ENCODE measurements at places on chromosomes 2 and 18.
A peak's percentile ranks its signal among the peaks of the same experiment; 100 is the strongest.

GRCh38 chr2:157052685-157053224, 204.8 kb upstream of the GALNT5 start:
- H3K27me3 ChIP-seq, result no peaks in the 10 kb centered on the region
- H3K4me3 ChIP-seq, result no peak overlapping the region
- DNase-seq, result no peak
- no peaks in the 10 kb centered on the region for H3K36me3 ChIP-seq
- H3K4me1 ChIP-seq, result no peaks in the 10 kb centered on the region

- no peak for DNase-seq
- no peaks in the 10 kb centered on the region for H3K4me1 ChIP-seq
- no peaks in the 10 kb centered on the region for H3K36me3 ChIP-seq
- no peak overlapping the region for H3K4me3 ChIP-seq
- peak overlapping the region; percentile 28 for H3K27ac ChIP-seq
Observed at GRCh38 chr2:159892990-159893810, 95.2 kb upstream of the CD302 start.

DNA sequence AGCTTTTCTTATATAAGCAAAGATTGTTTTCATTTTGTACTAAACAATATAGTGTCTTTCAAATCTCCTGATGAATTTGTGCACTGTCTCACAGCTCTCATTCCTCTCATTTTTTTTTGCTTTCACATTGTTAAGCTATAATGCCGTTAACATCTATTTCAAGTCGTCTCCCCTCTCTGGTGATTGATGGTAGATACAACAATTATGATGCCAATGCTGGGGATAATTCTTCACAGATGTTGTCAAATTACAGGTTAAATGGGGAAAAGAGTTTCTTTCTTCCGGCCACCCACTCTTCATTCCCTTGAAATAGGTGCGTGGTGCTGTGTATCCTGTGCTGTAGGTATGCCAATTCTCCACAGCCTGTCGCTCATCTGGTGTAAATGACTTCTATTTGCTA, 1053.7 kb upstream of the ZEB2 start:
- H3K4me1 ChIP-seq, result no peaks in the 10 kb centered on the region
- H3K27ac ChIP-seq, result no peak overlapping the region
- no peaks in the 10 kb centered on the region for H3K36me3 ChIP-seq
- DNase-seq, result no peak
- H3K27me3 ChIP-seq, result no peaks in the 10 kb centered on the region
- H3K4me3 ChIP-seq, result no peak overlapping the region

DNA sequence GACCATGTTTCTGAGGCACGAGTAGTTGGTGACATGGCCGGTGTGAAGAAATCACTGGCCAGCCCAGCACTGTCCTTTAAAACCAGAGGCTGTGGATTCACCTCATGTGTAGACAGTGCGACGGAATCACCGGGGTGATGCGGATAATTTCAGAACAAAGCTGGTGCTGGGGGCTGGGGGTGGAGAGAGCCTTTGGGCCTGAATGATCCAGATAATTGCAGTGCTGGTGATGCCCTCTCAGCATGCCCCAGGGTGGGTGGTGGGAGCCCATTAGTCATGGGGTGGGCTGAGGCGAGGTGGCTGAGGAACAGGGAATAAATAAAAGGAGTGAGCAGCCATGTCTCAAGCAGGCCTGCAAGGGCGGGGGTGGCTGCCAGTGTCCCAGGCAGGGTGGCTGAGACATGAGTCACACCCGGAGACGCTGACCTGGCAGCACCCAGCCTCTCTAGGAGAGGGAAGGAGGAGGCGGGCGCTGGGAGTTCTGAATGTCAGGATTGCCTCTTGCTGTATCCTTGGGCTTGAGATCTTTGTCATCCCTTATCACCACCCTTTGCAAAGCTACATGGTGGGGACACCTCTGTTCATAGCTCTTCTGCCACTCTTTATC, 151.1 kb upstream of the MSH6 start:
- no peaks in the 10 kb centered on the region for H3K36me3 ChIP-seq
- no peaks in the 10 kb centered on the region for H3K27me3 ChIP-seq
- DNase-seq, result peak; percentile 73
- H3K27ac ChIP-seq, result no peak overlapping the region
- no peak overlapping the region for H3K4me3 ChIP-seq

GRCh38 chr2:147968571-147968970, 52.0 kb downstream of the ORC4 start:
- H3K27ac ChIP-seq, result no peak overlapping the region

DNA sequence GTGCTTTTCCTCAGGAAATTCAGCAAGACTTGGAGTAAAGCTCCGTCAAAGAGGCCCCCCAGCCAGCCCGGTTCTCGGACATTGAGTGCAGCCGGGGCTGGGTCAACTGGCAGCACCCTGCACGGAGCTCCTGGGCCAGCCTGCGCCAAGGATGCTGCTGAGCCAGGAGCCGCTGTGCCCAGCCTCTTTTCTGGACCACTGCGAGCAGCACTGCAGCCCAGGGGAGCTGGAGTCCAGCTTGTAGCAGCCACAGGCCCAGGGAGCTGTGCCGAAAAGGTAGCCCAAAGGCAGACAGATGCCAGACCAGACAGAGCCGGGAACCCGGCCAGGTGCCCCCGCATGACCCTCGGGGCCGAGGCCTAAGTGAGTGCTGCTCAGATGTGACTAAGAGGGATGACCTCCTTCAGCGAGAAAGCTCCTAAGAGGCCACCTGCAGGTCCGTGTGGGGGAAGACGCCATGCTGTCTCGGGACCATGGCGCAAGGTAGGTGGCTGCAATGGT, 7.3 kb downstream of the CLHC1 start:
- H3K36me3 ChIP-seq, result no peaks in the 10 kb centered on the region
- no peak overlapping the region for H3K27ac ChIP-seq
- peaks cover 12% of the 10 kb centered on the region for H3K4me1 ChIP-seq
- no peaks in the 10 kb centered on the region for H3K27me3 ChIP-seq
- DNase-seq, result no peak

DNA sequence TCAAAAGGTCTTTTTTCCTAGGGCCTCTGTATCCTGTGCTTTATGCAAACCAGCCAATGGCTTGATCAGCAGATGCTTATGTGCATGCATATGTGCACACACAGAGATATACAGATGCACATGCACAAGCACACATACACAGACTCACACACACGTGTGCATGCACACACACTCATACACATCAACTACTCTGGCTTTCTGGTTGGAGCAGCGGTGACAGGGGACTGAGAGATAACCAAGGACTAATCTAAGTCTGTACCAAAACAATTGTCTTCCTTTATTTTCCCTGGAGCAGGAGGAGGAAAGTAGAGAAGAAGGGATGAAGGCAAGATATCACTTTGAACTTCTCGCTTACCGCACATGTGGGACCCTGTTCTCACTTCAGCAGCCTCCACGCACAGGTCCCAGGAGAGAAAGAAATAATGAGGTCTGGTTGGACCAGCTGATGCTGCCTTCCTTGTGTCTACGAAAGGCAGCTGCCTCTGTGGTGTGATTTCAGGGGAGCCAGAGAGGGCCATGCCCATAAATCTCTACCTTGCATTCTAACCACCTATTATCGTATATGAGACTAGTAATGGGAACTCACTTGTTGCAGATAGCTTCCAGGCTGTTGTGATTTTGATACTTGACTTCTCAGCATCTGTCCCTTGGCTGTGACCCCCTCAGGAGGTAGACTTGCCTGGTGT, 338.0 kb downstream of the EN1 start:
- DNase-seq, result no peak
- no peaks in the 10 kb centered on the region for H3K27me3 ChIP-seq
- H3K4me1 ChIP-seq, result no peaks in the 10 kb centered on the region
- no peak overlapping the region for H3K27ac ChIP-seq
- H3K4me3 ChIP-seq, result no peak overlapping the region

GRCh38 chr2:173290518-173290917, 64.2 kb upstream of the CDCA7 start:
- no peaks in the 10 kb centered on the region for H3K4me1 ChIP-seq
- H3K27me3 ChIP-seq, result no peaks in the 10 kb centered on the region
- no peaks in the 10 kb centered on the region for H3K36me3 ChIP-seq
